ENCODE measurements at places on chromosomes 11 and 22. TPM values are rescaled to one million over a fixed set of nuclear protein-coding genes. Genes with fewer than 3 reads are reported as not detected.

DNA sequence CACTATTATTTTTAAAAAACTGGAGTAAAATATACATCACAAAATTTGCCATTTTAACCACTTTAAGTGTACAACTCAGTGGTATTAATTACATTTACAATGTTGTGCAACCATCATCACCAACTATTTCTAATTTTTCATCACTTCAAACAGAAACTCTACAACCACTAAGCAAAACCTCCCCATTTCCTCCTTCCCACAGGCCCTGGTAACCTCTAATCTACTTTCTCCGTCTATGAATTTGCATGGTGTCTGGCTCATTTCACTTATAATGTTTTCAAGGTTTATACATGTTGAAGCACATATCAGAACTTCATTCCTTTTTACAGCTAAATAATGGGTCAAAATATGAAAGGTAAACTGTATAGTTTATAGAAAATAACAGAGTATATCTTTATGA, 24.4 kb downstream of the DDI1 start:
- no peak for DNase-seq

The DCDC1 gene
- 0.08 TPM for total RNA-seq

The MUC6 gene
- total RNA-seq, result not detected

The TUBA8 gene
- total RNA-seq, result 0.06 TPM

GRCh38 chr11:24637520-24637919, 140.7 kb downstream of the LUZP2 start:
- no peak for DNase-seq

- no peak for DNase-seq
Observed at GRCh38 chr11:110833033-110833484, 120.8 kb upstream of the ARHGAP20 start.

The C1QTNF4 gene
- not detected for total RNA-seq

DNA sequence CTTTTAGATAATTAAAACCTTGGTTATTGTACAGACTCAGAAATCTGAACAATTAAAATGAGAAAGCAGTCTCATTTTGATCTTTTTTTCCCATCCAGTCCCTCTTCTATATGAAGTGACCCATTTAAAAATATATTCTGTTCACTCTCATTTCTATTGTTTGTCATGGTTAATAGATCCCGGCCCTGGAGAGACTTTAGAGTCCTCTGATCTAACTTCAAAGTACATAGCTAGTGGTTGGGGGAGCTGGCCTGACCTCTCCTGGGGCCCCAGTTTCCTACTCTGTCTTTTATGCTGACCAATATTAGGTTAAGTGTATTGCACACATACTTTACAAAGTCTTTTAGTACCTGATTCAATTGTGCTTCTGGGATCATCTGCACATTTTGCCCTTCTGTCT, 13.5 kb downstream of the MRPL48 start:
- no peak for DNase-seq

The TEX54 gene
- not detected for total RNA-seq

DNA sequence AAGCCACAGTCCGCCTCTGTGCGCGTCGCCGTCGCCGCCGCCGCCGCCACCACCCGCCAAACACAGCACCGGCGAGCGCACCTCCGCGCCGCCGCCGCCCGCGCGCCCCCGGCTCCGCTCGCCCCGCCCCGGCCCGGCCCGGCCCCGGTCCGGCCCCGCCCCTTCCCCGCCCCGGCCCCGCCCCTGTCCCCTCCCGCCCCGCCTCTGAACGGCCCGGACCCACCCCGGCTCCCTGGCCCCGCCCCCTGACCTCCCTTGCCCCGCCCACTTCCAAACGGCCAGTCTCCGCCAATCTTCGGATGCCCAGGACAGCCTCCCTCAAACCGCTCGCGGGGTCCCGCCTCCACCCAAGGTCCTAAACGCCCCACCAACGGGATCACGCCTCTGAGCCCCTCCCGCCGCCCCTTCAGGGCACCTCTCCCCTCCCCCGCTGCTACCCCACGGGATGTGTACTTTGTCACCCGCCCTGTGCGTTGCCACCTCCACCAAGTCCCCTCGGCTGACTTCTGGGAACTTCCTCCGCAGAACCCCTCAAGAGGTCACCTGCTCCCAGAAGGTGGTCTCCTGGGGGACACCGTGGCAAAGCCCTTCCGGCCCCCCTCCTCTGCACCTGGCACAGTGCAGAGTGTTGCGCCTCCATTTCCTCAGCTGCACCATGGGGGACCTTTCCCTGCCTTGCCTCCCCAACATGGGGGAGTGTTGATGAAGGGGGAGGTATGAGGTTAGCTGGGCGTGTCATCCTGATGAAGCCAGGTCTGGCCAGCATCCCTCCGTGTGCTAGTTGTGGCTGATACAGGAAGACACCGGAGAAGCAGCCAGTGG, at the start of gene KIAA0930:
Gene KIAA0930, minus strand, starts transcription at position 85 of the 822 bp plus-strand sequence. CDS start 191 bp downstream, outside the sequence.
- no peak for DNase-seq

- DNase-seq, result no peak
Observed at GRCh38 chr11:8249482-8249881, 14.2 kb downstream of the LMO1 start.

GRCh38 chr22:22870577-22871404, 16.8 kb upstream of the IGLL5 start:
- DNase-seq, result no peak

DNA sequence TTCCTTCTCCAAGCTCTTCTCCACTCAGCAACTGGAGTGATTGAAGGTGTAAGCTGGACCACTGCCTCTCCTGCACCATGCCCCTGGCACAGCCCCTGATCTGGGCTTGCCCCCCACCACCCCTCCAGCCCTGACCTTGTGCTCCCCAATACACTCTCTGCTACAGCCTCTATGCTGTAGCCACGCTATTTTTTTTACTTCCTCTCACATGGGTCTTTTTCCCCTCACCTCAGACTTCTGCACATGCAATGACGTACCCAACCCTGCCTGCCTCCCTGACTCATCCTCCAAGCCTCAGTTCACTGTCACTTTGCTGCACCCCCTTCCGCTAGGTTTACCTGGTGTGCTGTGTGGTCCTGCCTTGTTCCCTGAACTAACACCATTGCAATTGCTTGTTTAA, 9.0 kb downstream of the CSNK2A3 start:
- DNase-seq, result no peak

DNA sequence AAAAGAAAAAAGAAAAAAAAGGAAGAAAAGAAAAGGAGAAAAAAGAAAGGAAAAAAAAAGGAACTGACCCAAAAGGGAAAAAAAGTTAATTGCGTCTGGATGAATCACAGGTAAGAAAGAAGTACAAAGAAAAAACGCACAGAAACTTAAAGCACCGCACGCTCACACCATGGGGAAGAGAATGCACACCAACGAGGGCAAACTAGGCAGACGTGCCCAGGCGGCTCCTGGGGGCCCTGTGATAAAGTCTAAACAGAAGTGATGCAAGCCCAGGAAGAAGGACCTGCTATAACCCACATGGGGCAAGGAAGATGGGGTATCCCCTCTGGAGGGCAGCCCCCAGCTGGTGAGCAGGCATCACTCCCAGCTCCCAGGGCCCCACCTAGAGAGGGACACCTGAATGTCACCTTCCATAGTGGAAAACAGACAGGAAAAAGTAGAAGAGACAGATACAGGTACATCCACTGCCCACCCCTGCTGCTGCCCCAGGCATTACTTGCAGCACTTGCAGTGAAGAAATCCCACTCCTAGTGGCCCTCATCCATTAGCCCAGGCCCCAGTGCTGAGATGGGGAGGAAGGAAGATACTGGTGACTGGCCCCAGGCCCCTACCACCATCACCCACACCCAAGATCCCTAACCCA, 28.9 kb downstream of the NAP1L4 start:
- no peak for DNase-seq

DNA sequence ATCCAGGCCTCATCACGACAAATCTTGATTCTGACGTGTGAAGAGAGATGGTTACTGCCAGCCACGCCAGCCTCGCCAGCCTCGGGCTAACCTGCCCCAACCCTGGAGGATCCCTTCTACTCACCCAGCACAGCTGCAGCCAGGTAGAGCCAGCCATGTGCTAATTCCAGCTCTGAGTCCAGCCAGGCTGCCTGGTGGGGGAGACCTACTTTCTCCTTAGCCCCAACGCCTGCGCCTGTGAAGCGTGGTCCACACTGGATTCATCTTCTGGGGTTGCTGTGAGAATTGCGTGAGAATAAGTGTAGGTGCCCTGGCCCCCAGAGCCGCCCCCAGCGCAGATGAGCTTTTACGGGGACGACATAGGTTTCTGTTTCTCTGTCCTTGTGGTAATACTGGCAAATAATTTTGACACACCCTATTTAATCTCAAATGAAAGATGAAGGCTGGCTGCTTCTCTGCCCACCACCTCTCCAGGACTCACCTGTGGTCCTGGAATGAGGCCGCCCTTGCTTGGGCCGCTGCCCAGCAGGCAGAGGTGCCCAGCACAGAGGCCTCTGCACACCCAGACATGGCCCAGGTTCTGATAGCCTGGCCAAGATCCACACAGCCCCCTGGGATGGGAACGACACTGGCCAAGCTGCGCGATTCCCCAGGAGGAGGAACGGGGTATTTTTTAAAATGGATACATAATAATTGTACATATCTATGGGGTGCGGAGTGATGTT, 528.4 kb downstream of the TBC1D22A start:
- no peak for DNase-seq

GRCh38 chr11:70742553-70743291, 344.4 kb downstream of the CTTN start:
- no peak for DNase-seq

- DNase-seq, result no peak
Observed at GRCh38 chr11:115179636-115180035, 324.6 kb downstream of the CADM1 start.

GRCh38 chr11:5364214-5364613, 12.9 kb downstream of the OR51B6 start:
- peak; percentile 20 for DNase-seq

- DNase-seq, result no peak
Observed at GRCh38 chr11:121841487-121842191, 274.4 kb downstream of the BLID start.

GRCh38 chr11:128052912-128053641, 534.3 kb downstream of the ETS1 start:
- peak; percentile 67 for DNase-seq

DNA sequence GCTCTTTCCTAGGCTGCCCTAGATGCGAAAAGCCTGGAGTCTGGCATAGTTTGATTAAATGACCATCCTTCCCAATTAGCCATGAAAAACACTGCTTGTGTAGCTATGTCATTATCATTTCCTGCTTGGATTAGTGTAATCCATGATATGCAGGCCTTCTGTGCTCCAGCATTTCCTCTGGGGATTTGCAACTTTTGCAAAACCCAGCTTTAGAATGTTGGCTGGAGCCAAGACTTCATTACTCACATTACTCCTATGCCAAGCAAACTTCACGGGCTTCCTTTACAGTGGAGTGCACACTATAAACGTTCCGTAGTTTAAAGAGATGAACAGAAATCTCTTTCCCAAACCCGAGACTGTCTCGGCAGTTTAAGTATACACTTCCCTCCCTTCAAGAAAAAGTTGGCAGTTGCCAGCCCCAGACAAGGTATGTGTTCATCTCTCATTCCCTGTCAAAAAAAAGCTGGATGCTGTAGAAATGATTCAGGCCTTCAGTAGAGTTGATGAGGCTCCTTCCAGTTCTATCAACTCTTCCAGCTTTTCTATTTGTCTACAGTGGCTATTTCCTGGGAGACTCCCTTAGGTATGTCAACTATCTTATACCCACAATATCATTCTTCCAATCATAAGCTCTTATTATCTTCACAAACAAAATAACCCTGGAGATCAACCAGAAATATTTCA, 180.0 kb downstream of the MAML2 start:
- DNase-seq, result peak; percentile 39

The OR52E8 gene
- total RNA-seq, result not detected

- peak; percentile 55 for DNase-seq
Observed at GRCh38 chr11:130068986-130069658, 572 bp upstream of the APLP2 start.

DNA sequence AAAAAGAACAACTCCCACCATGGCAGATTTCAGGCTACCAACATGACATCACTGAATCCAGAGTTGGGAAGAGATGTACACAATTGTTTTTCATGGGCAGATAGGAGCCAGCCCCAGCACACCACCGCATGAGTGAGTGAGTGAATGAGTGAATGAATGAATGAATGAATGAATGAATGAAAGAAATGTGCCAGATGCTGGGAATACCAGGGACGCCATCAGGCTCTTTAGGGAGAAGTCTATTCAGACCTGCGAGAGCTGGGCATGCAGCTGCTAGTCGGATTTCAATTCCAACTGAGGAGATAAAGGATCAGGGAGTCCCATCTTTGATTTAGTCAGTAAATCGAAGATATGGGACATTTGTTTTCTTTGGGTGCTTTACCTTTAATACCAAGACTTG, 15.3 kb upstream of the FAM83F start:
- DNase-seq, result no peak

DNA sequence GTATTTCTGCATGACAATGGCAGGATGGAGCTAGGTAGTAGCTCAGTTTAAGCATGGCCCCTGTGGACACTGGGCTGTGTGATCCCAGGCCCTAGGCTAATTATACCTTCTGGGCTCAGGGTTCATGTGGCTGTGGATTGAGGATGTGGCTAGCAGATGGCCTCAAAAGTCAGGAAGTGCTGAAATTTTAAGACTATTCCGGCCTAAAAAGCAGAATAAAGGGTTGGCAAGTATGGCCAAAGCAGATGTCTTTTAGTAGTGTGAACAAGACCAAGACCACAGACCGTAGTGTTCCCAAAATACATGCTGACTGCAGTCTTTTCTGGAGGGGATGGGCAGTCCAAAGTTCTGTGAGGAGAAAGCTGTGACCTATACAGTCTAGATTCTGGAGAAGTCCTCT, 115.7 kb upstream of the RAG2 start:
- no peak for DNase-seq

The DBX1 gene
- total RNA-seq, result not detected

The SMC1B gene
- total RNA-seq, result not detected

GRCh38 chr11:86664930-86665329, 7.5 kb downstream of the ME3 start:
- DNase-seq, result no peak

The KCNK7 gene
- total RNA-seq, result not detected

DNA sequence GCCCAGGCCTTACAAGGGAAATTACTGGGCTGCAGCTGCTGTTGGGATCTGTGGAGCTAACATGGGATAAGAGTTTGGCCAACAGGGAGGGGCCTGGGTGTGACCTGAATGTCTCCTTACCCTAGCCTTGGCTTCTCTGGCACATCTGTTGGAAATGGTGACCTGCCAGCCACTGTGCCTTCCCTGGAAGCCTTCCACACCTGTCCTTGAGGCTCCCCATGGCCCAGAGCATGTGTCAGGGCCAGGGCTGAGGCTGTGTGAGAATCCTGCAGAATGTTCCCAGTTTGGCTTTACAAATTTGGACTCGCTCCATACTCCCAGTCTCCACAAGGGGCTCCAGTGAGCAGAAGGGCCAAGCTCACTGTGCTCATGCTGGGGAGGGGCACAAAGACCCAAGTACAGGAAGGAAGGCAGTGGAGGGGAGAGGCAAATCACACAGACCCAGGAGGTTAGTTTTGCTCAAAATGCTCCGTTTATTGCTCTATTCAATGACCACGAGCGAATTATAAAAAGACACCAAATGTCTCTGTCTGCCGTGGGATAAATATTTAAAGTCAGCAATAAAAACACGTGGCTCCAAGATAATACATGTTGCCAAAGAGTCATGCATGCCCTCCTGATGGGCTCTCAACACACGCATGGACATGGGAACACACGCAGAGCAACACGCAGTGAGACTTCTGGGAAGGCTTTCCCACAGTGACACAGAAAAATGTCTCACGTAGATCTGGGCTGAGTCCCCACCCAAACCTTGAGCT, 1.7 kb upstream of the IGSF22 start:
- DNase-seq, result peak; percentile 54

The APOL5 gene
- total RNA-seq, result not detected

GRCh38 chr11:115939104-115939730, 435.0 kb upstream of the CADM1 start:
- no peak for DNase-seq

GRCh38 chr11:58574881-58575280, 775 bp downstream of the LPXN start:
- DNase-seq, result no peak
